Uterus (tissue), 4 donors: ENCODE measurements at places on chromosomes 7 and 10. TPM values are rescaled to one million over a fixed set of nuclear protein-coding genes. Genes with fewer than 3 reads are reported as not detected.

Gene GPR15LG
- total RNA-seq = not detected

Gene MUC3A
- total RNA-seq = 0.09 TPM

GRCh38 chr7:89618274-89618673 lies 536.0 kb upstream of the STEAP1 start:
- H3K36me3 ChIP-seq = no peaks in the 10 kb centered on the region
- H3K4me3 ChIP-seq = no peak overlapping the region
- DNase-seq = no peak
- no peaks in the 10 kb centered on the region for H3K4me1 ChIP-seq
- H3K27me3 ChIP-seq = no peaks in the 10 kb centered on the region
- no peak overlapping the region for H3K27ac ChIP-seq

DNA sequence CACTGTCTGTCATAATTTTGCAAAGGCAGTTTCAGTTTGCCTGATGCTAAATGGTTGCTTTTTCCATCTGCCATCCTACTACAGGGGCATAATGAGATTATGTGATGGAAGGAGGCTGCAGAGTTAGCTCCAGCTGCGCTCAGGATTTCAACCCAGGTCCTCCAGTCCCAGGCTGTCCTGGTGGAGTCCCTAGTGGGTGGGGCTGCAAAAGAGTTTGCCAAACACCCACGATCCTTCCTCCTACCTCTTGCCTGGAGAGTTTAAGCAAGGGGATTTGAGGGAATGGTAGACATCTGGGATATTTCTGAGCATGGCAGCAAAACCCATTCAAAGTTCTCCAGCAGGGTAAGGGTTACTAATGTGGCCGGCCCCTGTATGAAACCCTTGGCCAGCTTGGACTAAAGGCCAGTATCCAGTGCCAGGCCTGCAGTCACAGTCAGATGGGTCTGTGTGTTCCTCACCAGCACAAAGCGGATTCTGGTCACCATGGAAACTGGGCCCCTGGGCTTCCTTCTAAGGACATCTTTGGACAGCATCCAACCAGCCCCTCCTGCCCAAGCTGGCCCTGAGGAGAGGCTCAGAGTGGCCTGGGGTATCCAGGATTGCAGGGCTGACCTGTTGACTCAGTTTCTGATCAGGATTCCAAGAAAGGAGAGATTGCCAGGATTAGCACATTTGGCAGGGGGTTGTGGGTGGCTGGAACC lies 42.7 kb upstream of the CHST3 start:
- no peak overlapping the region for H3K4me3 ChIP-seq
- peak; percentile 53 for DNase-seq
- peaks cover 4% of the 10 kb centered on the region for H3K4me1 ChIP-seq
- H3K27ac ChIP-seq = peak overlapping the region; percentile 58

DNA sequence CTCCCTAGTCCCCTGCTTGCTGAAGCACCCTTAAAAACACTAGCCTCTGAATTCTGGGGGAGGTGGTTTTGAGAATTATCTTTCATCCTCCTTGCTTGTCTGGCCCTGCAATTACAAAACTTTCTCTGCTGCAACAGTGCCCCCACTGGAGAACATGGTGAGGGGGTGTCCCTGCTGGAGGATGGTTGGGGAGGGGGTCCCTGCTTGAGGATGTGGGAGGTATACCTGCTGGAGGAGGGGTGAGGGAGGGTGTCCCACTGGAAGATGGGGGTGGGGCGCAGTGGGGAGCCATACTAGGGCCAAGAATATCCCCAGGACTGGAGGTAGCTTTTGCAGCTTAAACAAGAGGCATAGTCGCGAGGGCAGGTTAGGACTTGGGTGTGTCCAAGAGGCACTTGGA lies 3.2 kb upstream of the POLM start:
- DNase-seq = no peak
- H3K4me1 ChIP-seq = no peaks in the 10 kb centered on the region
- no peaks in the 10 kb centered on the region for H3K36me3 ChIP-seq

DNA sequence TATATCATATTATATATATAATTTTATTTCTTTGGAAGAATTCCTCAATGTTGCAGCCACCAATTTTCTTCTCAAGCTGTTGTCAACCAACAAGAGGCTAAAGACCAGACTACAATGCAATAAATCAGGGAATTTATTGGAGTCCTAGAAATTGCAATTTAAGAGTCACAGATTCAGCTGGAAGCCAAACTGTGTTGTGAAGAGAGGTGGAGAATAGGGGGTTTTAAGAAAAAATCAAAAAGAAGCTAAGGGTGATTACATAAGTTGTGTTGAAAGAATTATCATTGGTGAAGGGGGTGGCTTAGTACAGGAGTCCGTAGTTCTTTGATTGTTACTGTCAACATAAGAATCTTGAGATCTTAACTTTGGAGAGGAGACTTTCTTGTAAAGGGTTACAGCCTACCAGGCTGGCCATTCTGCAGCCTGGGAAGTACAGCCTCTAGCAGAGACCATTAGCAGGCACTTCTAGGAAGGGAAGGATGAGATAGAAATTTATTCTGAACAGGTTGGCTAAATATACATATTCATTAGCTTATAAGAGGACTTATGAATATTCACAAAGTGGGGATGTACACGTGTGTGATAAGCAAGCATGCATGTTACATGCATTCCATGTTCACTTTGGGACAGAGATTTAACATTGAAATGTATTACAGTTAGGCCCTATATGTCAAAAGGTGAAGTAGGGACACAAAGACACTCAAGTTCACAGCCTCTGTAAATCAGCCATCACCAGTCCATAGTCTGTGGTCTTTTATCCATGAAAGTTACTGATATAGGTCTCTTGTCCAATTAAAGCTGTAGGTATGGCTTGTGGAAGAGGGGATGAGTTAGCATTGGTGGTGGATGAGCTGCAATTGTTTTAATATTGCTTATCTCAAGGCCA lies 8.3 kb upstream of the TMEM168 start:
- no peak overlapping the region for H3K27ac ChIP-seq
- H3K27me3 ChIP-seq = no peaks in the 10 kb centered on the region
- H3K4me3 ChIP-seq = no peak overlapping the region
- DNase-seq = no peak

DNA sequence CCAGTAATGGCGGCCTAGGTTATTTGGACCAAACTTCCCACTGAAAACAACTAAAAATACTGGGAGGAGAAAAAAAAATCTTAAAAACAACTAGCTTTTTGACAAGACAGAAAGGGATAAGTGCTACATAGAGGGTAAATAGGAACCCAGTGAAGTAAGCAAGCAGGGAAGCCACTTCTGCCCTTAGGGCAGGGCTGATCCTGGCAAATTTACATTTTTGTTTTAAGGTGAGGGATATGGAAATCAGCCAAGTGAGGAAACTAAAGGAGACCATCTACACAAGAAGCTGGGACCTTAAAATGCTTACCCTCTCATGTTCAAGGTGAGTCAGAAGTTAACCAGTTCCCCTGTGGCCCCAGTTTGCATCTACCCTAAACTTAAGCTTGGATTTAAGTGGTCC lies 46.5 kb upstream of the CYCS start:
- no peaks in the 10 kb centered on the region for H3K27me3 ChIP-seq
- no peak overlapping the region for H3K4me3 ChIP-seq
- H3K4me1 ChIP-seq = no peaks in the 10 kb centered on the region
- no peaks in the 10 kb centered on the region for H3K36me3 ChIP-seq
- H3K27ac ChIP-seq = no peak overlapping the region

DNA sequence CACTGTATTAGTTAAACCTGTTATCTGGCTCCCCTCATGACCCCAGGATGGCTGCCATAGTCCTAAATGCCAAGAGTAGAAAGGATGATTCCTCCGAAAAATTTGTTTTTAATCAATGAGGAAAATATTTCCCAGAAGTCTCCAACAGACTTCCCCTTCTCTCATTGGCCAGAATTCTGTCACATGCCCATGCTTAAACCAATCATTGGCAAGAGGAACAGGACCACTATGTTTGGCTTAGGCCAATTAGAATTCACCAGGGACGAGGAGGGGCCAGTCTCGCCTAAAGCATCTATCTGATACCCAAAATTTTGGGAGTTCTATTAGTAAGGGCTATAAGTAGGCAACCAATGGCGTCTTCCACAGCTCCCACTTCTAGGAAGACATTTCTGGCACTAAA lies 71.2 kb upstream of the IL6 start:
- H3K36me3 ChIP-seq = no peaks in the 10 kb centered on the region
- DNase-seq = no peak
- no peaks in the 10 kb centered on the region for H3K27me3 ChIP-seq

GRCh38 chr7:134140889-134141867 lies 14.0 kb downstream of the LRGUK start:
- H3K27me3 ChIP-seq = no peaks in the 10 kb centered on the region
- DNase-seq = peak; percentile 58
- no peak overlapping the region for H3K4me3 ChIP-seq

- no peaks in the 10 kb centered on the region for H3K36me3 ChIP-seq
- H3K4me3 ChIP-seq = no peak overlapping the region
- no peaks in the 10 kb centered on the region for H3K27me3 ChIP-seq
- H3K4me1 ChIP-seq = no peaks in the 10 kb centered on the region
- no peak overlapping the region for H3K27ac ChIP-seq
- DNase-seq = no peak
Measured at GRCh38 chr10:116627386-116627933, 6.7 kb downstream of the PNLIPRP2 start.

- H3K36me3 ChIP-seq = no peaks in the 10 kb centered on the region
- H3K4me3 ChIP-seq = no peak overlapping the region
- no peak for DNase-seq
- H3K4me1 ChIP-seq = no peaks in the 10 kb centered on the region
- H3K27me3 ChIP-seq = no peaks in the 10 kb centered on the region
Measured at GRCh38 chr7:64625114-64626082, 40.5 kb upstream of the ZNF107 start.

DNA sequence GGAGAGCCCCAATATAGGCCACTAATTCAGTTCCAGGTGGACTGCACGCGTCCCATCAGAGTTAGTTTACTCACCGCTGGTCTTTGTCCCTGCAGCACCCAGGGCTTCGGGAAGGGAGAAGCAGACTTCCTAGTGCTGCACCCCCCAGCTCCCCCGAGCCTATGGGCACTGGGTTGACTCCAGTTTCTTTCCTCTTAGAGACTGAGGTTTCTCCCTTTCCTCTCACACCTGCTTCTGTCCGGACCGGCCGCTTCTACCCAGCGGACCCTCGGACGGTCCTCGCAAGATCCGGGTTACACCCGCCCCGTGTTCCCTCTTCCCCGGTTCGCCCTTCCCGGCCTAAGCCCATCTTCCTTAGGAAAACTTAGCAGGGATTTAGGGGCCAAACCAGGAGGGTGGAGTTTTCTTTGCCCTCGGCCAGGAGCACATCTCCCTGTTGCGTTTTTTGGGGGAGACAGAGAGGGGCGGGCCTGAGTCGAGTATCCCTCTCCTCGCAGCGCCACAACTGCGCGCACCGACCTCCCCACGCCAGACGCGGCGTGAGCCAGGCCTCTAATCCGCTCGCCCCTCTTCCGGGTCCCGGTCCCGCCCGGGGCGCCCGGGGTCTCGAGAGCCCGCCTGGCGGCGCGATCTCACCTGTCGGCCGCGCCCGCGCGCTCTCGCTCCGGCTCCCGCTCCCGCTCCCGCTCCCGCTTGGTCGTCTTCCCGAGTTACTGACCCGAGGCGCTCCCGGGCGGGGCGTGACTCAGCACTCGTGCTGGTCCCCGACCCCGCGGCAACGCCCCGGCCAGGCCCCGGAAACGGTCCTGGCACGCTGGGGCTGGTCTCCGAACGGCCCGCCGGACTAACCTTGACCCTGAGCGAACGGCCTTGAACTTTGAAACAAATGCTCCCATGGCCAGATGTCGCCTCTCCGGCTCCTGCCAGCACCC lies at the start of gene AIFM2:
TSS of gene AIFM2 (minus strand) at position 728 of the 932 bp plus-strand sequence. CDS start 8,741 bp downstream, outside the sequence.
- no peaks in the 10 kb centered on the region for H3K36me3 ChIP-seq
- peak within 1 kb of the TSS; percentile 77 for H3K27ac ChIP-seq
- H3K27me3 ChIP-seq = no peaks in the 10 kb centered on the region
- DNase-seq = peak; percentile 72

DNA sequence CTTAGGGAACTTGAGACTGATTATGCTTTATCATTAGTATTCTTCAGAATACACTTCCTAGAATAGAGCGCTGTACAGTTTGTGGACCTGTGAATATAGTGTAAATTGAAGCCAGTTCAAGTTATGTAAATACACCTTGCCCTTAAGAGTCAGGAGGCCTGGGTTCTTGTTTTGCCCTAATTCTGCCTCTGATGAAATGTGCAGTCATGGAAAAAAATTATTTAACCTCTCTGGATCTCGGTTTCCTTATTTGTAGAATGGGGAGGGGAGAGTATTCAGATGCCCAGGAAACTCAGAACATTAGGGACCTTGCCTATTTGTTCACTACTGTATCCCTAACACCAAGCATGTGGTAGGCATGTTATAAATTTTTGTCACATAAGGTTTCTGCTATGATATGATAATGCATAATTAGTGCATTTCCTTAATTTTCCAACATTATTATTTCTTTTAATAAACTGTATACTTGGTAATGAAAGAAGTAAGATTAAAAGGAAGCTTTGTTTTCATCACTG lies 1.3 kb downstream of the EXOC6 start:
- no peak for DNase-seq
- no peak overlapping the region for H3K27ac ChIP-seq
- no peaks in the 10 kb centered on the region for H3K4me1 ChIP-seq
- no peak overlapping the region for H3K4me3 ChIP-seq
- no peaks in the 10 kb centered on the region for H3K27me3 ChIP-seq

DNA sequence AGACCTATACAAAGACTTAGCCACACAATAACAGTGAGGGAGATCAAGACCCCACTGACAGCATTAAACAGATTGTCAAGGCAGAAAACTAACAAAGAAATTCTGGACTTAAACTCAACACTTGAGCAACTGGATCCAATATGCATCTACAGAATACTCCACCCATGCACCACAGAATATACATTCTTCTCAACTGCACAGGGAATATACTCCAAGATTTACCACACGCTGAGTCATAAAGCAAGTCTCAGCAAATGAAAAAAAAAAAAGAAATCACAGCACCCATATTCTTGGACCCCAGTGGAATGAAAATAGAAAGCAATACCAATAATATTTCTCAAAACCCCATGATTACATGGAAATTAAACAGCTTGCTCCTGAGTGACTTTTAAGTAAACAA lies 680.2 kb downstream of the PCDH15 start:
- no peaks in the 10 kb centered on the region for H3K27me3 ChIP-seq
- H3K4me3 ChIP-seq = no peak overlapping the region
- H3K27ac ChIP-seq = no peak overlapping the region

DNA sequence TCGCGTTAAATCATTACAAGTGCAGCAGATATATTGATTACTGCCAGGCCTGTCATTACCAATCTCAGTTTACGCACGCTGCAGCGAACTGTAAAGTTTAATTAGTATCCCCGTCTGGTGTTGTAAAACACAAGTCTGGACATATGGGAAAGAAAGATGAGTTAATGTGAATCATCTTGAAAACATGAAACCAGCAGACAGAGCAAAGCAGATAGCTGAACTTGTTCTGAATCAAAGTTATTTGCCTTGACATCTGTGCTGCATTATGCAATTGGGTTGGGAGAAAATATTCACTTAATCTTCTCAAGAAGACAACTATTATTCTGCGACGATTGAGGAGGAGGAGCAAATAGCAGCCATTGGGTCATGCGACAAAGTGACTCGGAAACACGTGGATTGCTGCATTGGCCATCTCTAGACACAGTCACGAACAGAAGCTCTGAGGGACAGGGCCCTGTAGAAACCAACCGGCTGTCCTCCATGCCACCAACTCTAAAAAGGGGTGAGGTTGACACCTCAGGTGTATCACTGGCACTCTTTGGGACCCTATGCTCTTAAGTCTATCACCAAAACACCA lies 156.3 kb upstream of the C7orf33 start:
- no peaks in the 10 kb centered on the region for H3K36me3 ChIP-seq
- no peak overlapping the region for H3K27ac ChIP-seq
- H3K4me1 ChIP-seq = no peaks in the 10 kb centered on the region
- DNase-seq = no peak
